ENCODE measurements at places on chromosomes 2 and 18.

DNA sequence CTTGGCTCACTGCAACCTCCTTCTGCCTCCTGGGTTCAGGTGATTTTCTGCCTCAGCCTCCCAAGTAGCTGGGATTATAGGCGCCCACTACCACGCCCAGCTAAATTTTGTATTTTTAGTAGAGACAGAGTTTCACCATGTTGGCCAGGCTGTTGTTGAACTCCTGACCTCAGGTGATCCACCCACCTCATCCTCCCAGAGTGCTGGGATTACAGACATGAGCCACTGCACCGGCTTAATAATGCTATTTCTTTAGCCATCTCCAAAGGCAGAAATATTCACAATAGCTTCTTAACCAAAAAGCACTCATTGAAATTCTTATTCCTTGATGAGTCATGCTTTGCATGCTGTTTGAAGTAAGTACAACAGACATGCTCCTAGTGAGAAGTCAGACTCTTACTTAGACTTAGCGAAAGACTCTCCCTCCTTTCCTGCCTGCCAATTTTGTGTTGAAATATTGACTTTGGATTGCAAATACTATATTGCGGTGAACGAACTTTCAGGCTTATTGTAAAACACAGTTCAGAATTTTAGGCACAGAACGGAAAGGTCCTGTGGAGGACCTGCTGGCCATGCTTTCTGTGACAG is 4.4 kb downstream of the ACTR3 start:
- no peak for DNase-seq

DNA sequence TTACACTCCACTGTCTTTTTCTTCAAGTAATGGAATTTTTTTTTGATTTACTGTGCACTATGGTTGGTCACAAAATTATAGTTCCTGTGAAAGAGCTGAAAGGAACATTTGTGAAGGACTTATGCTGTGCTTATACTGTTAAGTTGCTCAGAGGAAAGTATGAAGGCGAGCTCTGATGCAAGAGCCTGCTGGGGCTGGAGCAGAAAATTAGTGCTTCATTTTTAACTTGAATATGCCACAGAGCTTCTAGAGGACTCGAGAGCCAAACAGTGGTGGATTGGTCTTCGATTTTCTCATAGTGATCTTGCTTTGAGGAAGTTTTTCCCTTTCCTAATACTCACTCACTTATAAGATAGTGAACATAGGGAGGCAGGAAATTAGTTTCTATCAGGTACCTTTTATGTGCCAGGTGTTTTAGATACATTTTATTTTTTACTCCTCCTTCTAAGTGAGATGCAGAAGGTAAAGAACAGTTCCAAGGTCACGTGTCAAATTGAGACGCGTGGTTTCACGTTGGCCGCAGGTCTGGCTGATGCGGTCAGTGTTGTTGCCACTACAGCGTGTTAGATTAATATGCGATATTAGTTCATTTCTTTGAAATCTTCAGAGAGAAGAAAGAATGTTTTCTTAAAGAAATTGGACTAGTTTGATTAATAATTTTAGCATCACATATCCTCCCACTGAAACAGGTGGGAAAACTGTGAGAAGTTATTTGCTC is 20.2 kb downstream of the GATA6 start:
- no peak for DNase-seq

DNA sequence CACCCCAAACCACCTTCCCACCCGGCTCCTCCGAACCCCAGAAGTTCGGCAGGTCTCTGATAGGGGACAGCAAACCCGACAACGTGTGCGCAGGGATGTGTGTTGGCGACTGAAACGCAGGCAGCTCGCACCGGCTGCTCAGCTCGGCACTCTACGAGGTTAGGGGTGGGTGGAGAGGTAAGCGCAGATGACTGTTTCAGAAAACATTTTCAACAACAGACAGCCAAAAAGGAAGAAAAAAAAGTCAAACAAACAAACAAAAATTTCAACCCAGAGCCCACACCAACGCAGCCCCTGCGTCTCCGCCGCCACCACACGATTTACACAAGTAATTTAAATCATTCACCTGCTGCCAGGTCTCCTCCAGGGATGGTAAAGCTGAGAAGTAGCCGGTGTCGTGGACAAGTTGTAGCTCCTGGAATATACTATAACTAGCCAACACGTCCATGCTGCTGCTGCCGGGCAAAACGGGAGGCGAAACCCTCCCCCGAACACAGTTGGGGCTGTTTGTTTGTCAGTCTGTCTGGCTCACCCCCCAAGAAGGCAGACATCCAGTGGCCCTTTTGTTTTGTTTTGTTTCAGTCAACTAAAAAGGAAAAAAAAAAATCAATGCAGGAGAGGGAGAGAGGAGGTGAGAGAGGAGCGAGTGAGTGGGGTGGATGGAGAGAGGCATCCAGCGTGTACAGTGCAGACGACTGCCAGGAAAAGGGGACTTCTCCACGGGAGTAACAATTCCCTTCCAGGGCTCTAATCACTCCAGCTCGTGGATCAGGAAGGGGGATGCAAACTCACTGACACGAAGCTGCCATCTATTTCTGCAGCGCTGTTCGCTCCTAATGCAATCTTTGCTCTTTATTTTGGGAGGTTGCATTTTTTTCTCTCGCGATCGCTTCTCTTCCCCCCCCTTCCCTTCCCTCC is at the start of gene KLF7:
Gene KLF7, minus strand, starts transcription at position 828 of the 918 bp plus-strand sequence. Its CDS starts 380 bp downstream, at position 448.
- DNase-seq: peak; percentile 65

DNA sequence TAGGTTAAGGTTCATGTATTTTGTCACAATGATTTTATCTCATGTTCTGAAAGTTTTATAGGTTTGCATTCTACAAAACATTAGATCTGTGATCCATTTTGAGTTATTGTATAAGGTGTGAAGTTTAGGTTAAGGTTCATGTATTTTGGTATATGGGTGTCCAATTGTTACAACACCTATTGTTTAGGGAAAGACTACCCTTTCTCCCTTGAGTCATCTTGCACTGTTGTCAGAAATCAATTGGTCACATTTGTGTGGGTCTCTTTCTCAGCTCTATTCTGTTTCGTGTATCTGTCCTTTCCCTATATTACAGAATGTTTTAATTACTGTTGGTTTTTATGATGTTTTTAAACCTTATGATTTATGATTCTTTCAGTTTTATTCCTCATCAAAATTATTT is 192.3 kb downstream of the MCFD2 start:
- no peak for DNase-seq

- DNase-seq: no peak
Measured at GRCh38 chr2:85522090-85522647, 16.8 kb upstream of the MAT2A start.

GRCh38 chr2:65366595-65367125 is 65.7 kb downstream of the SPRED2 start:
- DNase-seq: peak; percentile 33

GRCh38 chr2:232422051-232422450 is 15.4 kb downstream of the ALPG start:
- no peak for DNase-seq

DNA sequence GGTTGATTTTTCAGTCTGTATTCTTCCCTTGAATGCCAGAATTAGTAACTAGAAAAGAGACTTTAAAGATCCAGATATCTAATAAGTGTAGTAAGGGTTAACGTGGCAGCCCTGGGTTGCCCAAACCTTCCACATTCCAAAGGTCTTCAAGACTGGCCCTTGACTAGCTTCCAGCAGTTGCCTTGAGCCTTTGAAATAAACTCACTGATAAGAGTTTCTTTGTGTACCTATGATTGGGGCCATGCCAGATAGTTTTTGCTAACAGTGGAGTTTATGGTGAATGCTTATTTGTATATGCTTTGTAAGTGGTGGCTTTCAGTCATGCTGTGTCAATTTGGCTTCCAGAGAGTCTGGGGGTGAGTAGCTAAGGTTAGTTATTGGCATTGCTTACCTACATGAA is 722.3 kb downstream of the RNF144A start:
- no peak for DNase-seq

DNA sequence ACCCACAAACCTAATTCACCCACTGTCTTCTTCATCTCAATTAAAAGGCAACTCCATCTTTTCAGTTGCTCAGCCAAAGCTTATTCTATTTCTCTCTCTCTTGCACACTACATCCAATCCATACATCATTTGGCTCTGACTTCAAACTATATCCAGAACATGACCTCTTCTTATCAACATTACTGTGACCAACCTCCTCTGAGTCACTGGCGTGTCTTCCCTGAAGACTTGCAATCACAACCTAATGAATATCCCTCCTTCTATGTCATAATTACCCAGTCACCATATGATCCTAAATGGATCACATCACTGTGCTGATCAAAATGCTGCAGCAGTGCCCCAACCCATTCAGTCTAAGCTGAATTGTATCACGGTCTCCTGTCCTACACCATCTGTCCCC is 22.6 kb upstream of the SULT1C3 start:
- no peak for DNase-seq

- no peak for DNase-seq
Measured at GRCh38 chr2:107362993-107363392, 463.7 kb upstream of the RGPD4 start.
